Activated CD8-positive, alpha-beta memory T cell treated with anti-CD3 and anti-CD28 coated beads for 1 hour (primary cell): ENCODE measurements at places on chromosomes 1 and 21.

GRCh38 chr1:38403667-38404066, 357.1 kb upstream of the POU3F1 start:
- no peak for DNase-seq

GRCh38 chr1:223674119-223674890, 8.8 kb upstream of the CAPN8 start:
- DNase-seq: no peak

DNA sequence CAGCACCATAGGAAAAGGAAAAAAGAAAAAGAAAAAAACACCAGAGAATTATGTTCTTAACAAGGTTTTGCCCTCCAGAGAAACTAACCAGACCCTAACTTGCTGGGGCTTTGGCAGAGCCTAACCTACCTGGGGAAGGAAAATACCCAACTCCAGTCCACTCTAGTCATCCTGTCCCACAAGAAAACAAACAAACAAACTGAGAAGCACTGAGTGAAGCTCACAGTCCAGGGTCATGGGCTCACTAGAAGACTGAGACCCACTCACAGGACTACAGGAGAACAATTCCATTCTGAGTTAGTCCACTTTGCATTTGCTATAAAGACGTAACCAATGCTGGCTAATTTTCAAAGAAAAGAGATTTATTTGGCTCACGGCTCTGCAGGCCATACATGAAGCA, 543.4 kb downstream of the SMYD3 start:
- DNase-seq: no peak

GRCh38 chr1:29123053-29123886, 433 bp downstream of the TMEM200B start:
- DNase-seq: no peak

DNA sequence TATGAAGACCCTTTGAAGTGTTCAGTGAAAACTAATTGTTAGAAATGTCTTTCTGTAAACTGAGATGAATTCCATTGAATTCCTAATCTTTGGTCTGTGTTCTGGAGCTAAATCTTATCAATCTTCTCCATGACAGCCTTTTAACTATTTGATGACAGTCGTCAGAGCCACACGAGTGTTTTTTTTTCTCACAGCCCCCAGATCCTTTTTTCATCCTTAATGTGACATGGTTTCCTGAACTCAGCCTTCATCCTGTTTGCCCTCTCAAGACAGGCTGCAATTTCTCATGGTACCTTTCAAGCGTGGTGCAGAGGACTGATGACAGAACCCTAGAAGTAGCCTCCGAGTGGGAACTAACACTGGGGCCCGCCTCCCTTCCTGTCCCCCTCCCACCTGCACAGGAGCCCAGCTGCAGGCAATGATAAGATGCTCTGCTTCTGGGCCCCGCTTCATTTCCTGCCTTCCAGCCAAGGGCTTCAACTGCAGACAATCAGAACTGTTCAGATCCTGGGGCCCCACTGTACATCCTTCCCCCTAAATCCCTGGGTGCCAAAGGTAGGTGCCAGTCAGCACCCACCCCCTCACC, 114.6 kb upstream of the VAV3 start:
- no peak for DNase-seq

DNA sequence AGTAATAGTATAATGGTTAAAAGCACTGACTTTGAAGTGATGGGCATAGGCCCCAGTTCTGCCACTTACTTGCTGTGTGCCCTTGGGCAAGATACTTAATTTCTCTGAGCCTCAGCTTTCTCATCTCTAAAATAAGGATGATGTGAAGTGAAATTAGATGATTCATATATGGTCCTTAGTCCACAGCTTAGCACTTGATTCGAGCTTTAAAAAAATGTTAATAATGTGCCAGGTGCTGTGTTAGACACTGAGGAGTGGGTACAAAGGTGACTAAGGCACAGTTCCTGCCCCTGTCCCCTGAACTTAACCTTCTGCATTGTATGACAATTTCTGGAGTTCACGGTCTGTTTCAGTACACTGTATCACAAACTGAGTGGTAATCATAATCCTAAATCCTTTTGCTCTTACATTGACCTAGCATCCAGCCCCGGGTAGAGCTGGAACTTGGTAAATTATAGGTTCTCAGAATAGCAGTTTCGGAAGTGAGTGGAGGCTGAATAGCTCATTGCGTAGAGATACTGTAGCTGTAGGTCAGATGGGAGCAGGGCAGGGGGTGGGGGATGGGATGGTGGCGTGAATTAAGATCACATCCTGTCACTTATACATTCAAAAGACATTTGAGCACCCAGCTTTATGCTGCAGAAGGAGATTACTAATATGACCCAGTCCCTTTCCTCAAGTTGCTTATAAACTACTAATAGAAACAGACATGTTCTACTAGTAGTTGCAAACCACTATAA, 1.5 kb downstream of the ZNF691 start:
- DNase-seq: no peak

DNA sequence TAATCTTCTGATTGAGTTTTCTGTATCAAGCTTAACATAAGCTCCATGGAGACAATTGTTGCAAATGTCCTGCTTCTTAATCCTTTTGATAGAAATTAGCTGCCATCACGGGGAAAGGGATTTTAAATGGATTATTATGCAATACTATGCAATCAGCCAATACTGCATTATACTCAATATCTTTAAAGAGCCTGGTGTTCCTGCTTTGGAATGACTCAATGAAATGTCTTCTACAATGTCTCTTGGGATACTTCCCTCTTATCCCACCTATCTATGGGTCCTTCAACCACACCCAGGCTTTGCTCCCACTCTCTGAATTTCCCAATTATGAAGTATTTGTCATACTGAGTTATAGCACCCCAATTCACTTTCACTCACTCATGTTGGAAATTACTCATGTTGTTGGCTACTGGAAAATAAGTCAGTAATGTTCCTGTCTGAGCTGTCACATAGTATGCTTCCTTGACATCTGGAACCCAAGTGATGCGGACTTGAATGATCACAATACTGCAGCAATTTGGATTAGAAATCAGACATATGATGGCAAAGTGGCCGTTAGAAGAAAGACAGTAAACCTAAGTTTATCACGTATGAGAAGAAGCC, 85.0 kb downstream of the TPR start:
- no peak for DNase-seq

GRCh38 chr1:230502306-230502705, 76.2 kb upstream of the PGBD5 start:
- no peak for DNase-seq

GRCh38 chr1:204294357-204294756, 65.4 kb downstream of the PLEKHA6 start:
- no peak for DNase-seq

DNA sequence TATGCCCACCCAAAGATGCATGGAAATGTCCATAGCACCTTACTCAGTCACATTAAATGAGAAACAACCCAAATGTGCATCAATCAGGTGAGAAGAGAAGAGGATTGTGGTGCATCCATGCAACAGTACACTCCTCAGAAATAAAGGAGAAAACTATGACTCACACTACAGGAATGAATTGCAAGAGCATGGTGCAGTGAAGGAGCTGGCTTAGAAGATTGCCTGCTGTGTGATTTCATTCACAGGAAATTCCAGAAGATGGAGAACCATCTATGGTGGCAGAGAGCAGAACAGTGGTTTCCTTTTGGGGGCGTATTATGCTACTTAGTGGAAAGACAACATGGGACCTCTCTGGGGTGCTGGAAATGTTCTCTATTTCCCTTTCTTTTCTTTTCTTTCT, 278.6 kb upstream of the AJAP1 start:
- no peak for DNase-seq

GRCh38 chr1:245211035-245211749, 56.4 kb downstream of the KIF26B start:
- DNase-seq: no peak
